ENCODE measurements at places on chromosomes 5 and 9. TPM values are rescaled to one million over a fixed set of nuclear protein-coding genes. Genes with fewer than 3 reads are reported as not detected.

GRCh38 chr9:127124111-127124531, 1.7 kb upstream of the ANGPTL2 start:
- DNase-seq, result no peak

The NEUROG1 gene
- not detected for polyA plus RNA-seq

- peak; percentile 86 for DNase-seq
These were observed 6.6 kb downstream of the TJP2 start for GRCh38 chr9:69180670-69181069.

- no peak for DNase-seq
These were observed 59.2 kb downstream of the FOXI1 start for GRCh38 chr5:170164921-170165320.

- DNase-seq, result no peak
These were observed 31.5 kb downstream of the KLF9 start for GRCh38 chr9:70382709-70383605.

DNA sequence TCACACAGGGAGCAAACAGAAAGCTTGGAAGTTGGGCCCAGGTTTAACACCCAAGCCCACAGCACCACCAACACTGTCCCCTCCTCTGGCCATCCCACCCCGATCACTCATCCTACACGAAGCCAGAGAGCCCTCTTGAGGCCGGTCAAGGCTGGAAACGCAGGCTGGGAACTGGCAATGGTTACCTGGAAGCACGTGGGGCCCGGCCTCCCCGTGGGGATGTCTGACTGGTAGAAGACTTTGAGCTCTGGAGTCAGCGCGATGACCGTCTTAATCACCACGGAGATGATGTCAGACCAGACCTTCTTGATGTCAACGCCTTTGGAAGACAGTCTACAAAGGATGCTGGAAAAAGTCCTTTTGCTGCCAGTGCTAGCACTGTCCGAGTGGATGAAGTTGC, 104.1 kb downstream of the TTLL11 start:
- DNase-seq, result peak; percentile 33

DNA sequence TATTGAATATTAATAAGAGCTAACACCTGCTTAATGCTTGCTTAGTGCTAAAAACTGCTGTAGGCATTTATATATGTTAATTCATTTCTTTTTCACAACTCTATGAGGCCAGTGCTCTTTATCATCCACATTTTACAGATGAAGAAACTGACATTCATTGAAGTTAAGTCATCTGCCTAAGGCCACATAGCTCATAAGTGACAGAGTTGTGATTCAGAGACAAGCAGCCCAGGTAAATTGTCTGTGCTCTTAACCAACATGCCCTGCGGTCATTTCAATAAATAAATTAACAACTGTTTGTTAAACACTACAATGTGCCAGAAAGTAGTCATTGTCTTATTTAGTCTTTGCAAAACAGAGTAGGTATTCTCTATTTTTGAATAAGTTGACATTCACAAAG, 1354.4 kb upstream of the C9orf72 start:
- peak; percentile 7 for DNase-seq

GRCh38 chr9:35680331-35681105, 6.8 kb downstream of the CA9 start:
- DNase-seq, result no peak

- no peak for DNase-seq
These were observed 65.2 kb downstream of the RAPGEF1 start for GRCh38 chr9:131674425-131675421.

The TMOD1 gene
- 0.80 TPM for polyA plus RNA-seq

- no peak for DNase-seq
These were observed 22.0 kb downstream of the HINT1 start for GRCh38 chr5:131142970-131143617.

DNA sequence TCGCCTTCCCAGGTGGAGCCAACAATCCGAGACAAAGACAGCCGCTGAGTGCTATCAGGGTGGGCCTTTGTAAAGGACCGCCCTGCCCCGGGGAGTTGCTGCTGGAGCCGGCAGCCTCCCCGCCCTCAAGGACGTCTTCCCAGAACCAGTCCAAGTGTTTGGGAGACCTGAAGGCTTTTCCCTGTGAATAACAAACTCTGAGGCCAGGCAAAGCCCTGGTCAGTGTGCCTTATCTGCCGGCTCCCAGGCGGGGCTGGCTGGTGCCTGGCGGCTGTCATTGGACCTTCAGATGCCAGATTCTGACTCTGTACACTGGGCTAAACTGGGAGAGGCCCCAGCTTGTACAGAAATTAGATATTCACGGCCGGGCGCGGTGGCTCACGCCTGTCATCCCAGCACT, 2.1 kb downstream of the SLC9A3 start:
- DNase-seq, result no peak

DNA sequence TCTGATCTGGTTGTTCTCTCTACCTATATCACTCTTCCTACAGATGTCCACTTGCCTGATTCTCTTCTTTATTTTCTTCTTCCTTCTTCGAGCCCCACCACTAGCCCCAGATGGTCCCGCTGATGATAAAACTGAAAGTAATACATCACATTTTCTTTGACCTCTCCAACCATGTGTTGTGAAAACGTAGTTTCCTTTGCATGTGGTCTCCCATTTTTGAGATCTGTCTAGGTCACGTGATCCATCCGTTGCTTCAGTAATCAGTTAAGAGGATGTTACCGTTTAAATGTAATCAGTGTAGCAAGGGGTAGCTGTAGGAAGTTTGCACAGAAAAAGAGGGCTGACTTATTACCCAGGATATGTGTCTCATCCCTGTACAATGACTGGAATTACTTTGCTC, 426.3 kb upstream of the TLE4 start:
- DNase-seq, result no peak

The NUTM2G gene
- not detected for polyA plus RNA-seq

- DNase-seq, result no peak
These were observed 92.5 kb downstream of the TLR4 start for GRCh38 chr9:117796681-117797080.

GRCh38 chr9:76323490-76323889, 70.7 kb downstream of the RFK start:
- no peak for DNase-seq

The RPP25L gene
- polyA plus RNA-seq, result 36.7 TPM

DNA sequence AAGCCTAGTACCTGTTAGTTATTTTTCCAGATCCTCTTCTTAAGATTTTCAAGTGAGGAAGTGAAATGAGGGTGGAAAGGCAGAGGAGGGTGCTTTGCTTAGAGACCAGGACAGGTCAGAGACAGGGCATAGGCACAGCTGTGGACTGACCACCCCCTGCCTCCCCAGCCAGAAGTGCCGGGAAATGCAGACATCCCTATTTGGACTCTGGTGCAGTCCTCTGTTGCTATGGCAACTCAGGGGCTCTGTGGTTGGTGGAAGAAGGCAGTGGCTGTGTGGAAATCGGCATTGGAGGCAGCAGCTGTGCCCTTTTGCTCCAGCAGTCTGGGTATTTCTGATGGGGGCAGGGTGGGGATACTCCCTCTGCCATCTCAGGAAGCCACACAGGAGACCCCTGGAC, 43.3 kb upstream of the NDFIP1 start:
- DNase-seq, result no peak

GRCh38 chr5:61678966-61679365, 346.9 kb downstream of the ZSWIM6 start:
- DNase-seq, result peak; percentile 22

DNA sequence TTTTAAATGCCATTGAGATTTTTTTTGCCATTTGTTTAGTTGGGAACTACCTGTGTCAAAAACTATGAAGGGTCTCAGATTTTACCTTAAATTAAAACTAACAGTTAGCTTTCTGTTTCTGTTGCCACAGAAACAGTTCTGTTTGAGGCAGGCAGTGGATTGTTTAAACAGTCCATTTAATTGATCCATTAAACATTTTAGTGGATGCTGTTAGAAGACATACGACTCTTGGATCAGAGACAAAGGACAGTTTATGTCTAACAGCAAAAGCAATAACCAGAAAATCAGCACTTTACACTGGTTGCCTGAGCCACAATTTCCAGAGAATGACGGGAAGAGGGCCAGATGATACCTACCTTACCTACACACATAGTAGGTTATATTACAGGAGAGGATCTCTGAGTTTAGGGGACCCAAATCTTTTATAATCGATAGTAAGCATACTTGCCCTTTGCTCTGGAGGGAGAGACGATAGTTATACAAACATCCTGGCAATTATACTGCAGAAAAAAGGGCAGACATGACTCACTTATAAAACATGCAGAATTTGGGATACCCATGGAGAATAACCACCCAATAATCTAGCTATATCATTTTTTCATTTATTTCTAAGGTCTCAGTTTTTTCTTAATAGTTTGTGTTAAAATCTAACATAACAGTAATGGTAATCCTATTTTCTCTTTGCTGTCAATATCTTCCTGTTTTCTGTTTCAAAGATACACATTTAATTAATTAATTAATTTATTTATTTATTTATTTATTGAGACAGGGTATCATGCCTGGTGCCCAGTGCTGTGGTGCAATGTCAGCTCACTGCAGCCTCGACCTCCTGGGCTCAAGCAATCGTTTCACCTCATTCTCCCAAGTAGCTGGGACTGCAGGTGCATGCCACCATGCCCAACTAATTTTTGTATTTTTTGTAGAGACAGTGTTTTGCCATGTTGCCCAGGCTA, 136.7 kb upstream of the TNFAIP8 start:
- DNase-seq, result no peak

- no peak for DNase-seq
These were observed 164.3 kb upstream of the OTULINL start for GRCh38 chr5:14417276-14417730.

The TRIM7 gene
- polyA plus RNA-seq, result 23.1 TPM

- peak; percentile 17 for DNase-seq
These were observed 706.0 kb upstream of the GRAMD2B start for GRCh38 chr5:125717209-125717608.

DNA sequence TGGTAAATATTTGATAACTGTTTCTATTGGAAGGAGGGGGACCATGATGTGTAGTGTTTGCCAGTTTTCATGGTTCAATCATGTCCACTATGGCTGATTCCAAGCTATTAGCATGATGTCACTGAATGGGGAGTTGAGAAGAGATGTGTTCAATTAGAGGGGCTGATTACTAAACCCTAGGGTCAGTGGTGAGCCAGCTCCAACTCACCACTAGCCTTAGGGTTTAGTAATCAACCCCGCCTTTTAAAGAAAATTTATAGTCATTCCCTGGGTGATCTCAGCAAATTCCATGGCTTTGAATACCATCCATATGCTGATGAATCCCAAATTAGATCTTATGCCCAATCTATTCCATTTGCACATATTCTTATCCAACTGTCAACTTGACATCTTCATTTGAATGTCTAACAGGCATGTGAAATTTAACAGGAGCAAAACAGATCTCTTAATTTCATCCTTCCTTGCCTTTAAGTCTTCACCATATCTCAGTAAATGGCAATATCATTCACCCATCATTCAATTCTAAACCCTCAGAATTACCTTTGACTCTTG, 98.8 kb downstream of the GCNT1 start:
- no peak for DNase-seq

The PCDHB13 gene
- 0.08 TPM for polyA plus RNA-seq

The LAMC3 gene
- 1.5 TPM for polyA plus RNA-seq

The CCDC183 gene
- polyA plus RNA-seq, result 1.1 TPM

The SPINK4 gene
- polyA plus RNA-seq, result not detected

Measured in A549 (cell line).